Epithelial cell of prostate (primary cell): ENCODE measurements at places on chromosomes 5 and 9.

DNA sequence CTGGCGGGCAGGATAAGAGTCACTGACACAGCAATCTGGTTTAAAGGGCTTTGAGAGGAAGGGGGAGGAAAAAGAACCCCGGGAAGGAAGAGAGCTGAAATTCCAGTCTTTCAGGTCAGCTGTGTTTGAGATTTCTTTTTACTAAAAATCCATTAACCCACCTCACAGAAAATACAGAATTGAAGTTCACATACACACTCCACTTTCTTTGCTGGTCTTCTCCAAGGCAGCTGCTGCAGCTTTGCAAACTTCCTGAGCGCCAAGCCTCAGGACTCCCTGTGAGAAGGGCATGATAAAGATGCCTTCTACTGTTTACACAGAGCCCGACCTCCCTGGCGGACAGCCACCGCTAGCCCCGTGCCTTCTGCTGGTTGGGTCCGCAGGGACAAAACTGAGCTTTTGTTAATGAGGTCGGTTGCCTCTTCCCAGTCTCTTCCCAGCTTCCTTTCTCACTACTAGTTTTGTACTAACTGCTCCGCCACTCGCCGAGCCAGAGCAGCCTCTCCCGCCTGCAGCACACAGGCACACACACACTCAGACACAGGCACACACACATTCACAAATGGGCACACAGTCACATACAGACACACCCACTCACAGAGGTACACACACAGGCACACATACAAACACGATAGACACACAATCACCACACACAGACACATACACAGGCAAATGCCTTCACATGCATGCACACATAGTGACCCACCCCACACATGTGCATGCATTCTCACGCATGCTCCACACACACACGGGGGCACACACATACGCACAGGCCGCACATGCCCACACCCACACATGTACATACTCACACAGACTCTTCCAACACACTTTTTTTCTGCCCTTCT lies at the start of gene FREM1:
TSS of gene FREM1 (minus strand) at position 468 of the 845 bp plus-strand sequence. CDS start 41,451 bp downstream, outside the sequence.
- DNase-seq = no peak

DNA sequence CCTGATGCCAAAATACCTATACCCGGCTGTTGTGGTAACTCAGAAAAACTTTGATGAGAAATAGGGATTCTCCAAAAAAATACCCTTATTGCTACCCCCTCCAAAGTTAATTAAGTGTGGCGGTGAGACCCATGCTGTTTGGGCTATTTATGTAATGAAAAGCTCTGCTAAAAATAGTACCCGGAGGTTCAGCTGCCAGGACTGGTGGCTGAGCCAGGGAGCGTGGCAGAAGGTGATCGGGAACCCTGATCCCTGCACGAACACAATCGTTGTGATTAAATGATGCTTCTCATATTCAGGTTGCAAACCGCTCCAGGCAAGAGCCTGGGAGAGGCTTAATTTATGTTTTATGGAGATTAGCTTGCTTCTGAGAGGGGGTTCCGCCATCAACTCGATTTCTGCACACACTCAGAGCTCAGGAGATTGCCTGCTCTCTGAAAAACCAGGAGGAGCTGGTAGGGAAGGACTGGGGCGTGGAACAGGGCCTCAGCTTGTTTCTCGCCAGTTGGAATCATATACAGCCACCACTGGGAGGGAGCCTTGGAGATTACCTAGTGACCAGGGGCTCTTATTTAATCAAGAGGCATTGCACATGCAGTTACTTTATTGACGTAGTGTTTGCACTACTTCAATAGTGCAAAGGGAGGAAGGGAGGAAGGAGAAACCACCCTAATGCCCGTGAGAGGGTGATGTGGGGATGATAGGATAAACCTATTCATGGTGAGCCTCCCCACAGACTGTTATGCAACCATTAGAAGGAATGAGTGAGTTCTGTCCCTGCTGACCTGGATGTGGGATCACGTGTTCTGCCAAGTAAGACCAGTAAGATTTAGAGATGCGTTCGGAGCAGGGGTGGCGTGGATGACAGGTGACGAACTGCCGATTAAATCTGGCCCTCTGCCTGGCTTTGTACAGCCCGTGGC lies 23.4 kb downstream of the HRH2 start:
- DNase-seq = no peak

GRCh38 chr5:58763390-58763789 lies 180.5 kb downstream of the RAB3C start:
- DNase-seq = no peak

DNA sequence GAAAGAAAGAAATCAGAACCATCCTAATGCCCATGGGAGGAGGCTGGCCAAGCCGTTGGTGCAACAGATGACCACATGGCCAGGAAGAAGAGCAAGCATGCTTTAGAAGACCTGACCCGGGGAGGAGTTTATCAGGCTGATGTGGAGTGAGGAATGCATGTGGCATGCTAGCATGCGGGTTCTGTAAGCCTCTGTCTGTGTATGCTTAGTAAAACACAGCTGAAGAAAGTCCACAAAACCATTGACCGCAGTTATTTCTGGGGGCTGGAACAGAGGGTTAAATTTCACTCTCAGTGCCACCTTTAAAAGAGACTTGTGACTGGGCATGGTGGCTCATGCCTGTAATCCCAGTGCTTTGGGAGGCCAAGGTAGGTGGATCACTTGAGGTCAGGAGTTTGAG lies 19.1 kb downstream of the GFI1B start:
- no peak for DNase-seq

DNA sequence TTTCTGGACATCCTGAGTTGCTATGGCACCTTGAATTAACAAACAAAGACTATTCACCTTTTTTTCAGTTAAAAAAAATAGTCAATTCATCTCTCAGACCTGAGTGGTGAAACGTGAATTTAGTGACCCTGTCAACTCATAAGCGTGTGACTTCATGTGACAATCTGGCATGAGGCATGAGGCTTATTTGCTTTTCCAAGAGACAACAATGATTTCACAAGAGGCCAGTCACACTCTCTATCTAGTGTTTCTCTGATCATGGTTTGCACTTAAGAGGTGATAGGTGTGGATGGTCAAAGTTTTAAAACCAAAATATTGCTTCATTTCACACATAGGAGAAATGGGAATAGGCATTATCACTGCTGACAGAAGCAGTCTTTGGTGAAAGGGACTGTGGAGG lies 559.6 kb upstream of the ACO1 start:
- DNase-seq = no peak

DNA sequence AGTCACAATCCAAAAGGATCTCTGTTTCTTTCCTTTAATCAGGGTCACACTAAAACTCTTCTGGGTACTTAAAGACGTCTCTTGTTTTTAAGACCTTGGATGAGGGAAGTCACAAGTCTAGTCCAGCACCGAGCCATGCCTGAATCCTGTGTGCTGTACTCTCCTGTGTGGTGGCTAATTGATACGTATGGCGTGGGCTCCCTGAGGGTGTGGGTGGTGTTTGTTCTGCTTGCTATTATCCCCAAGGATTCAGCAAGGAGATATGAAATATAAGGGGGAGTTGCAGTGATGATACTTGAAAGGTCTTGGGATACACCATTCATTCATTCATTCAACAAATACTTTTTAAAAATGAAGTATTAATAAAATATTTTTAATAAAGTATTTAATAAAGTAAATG lies 128.3 kb downstream of the ARHGEF28 start:
- DNase-seq = no peak

GRCh38 chr9:17509701-17510100 lies 69.2 kb upstream of the SH3GL2 start:
- no peak for DNase-seq

GRCh38 chr9:91953718-91954117 lies 3.7 kb upstream of the ROR2 start:
- DNase-seq = no peak

DNA sequence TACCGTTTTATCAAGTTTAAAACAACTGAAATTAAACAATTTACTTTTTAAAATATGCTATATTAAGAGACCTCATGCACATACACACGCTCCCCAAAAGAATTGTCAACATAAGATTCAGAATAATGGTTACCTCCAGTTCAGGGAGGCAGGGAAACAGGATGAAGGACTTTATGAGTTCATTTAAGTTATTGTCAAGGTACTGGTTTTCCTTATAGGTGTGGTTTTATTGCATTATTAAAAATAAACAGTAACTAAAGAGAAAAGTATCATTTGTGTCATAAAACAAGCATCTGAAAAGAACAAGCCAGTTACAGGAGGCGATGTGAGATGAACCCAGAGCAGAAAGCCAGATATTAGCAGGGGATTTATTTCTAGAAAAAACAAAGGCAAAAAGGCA lies 2376.7 kb downstream of the MAT2B start:
- DNase-seq = no peak

GRCh38 chr9:85420750-85421149 lies 321.0 kb downstream of the AGTPBP1 start:
- no peak for DNase-seq

GRCh38 chr5:79011219-79011836 lies 26.2 kb upstream of the ARSB start:
- DNase-seq = no peak

DNA sequence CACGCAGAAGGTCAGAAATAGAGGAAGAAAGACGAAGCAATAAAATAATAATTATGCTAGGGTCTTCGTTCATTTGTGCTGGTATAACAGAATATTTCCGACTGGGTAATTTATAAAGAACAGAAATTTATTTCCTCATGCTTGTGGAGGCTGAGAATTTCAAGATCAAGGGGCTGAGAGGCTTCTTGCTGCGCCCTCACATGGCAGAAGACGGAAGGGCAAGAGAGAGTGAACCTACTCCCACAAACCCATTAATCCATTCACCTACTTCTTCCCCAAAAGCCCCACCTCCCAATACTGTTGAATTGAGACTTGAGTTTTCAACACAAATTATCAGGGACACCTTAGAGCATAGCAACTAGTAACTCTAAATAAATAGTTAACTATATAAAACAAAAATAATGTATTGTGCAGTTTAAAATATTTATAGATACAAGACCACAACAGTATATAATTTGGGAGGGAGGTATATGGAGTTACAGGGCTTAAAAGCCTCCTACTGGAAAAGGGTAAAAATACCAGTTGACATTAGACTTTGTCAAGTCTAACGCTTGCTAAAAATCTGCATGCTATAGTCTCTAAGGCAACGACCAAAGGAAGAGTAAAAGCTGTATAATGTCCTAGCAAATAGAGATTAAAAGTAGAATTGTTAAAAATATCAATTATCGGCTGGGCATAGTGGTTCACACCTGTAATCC lies 40.3 kb upstream of the NAA35 start:
- DNase-seq = peak; percentile 2

DNA sequence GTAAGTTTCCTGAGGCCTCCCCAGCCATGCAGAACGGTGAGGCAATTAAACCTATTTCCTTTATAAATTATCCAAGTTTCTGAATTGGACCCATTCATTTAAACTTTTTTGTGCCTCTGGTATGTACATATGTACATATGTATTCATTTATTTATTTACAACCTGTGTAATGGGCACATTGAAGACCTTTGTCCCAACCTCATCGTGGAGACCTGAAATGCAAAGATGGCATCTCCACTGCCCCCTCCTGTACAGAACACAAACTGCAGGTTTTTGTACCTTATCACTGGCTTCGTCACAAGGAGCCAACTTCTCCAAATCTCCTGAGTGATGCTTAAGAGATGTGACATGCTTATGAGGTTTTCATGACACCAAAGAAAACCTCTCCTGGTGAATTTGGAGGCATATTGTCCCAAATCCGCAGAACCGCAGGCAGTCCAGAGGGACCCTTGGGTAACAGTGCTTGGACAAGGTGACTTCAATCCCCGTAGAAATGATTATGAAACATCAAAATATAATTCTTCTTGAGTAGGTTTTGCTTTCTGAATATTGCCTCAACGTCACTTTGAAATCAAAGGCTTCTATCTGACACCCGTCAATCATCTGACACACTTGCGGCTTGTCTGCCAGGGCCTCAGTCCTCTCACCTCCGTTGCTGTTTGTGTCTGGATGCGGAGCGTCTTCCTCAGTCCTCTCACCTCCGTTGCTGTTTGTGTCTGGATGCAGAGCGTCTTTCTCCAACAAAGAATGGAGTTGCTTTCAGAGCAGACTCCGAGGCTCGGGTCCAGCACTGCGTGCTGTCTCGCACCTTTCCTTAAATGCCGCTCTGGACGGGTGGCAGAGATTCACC lies 135.0 kb upstream of the IRX4 start:
- DNase-seq = no peak

DNA sequence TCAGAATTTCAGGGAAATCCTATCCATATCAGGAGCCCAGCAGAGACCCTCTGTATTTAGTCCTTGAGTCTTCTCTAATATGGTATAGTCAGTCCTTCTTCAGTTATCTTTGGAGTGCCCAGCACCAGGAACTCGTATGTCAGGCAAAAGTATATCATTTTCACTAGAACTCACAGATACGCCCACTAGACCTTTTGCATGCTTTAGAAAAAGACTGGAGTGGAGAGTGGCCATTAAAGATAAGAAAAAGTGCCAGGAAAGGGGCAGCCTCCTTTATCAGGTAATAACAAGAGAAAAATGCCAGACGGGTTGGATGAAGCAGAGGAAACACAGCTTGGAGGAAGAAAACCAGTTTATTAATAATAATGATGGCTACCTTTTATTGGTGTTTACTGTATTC lies 63.5 kb downstream of the GPR21 start:
- DNase-seq = no peak

DNA sequence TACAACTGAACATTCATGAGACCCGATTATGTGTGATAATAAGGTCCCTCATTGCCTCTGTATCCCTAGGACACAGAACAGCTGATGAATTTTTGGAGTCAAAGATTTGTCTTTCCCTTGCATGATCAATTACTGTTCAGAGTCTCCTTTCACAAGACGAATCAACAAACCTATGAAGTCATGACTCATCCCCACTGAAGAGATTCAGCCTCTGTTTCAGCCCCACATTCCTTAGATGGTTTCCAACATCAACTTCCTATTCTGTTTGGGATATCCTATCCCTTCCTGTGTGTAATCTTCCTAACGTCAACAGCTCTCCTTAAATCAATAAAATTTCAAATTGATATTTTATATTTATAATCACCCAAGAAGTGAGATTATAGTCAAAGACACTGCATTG lies 199.0 kb downstream of the DNAH5 start:
- DNase-seq = peak; percentile 18

DNA sequence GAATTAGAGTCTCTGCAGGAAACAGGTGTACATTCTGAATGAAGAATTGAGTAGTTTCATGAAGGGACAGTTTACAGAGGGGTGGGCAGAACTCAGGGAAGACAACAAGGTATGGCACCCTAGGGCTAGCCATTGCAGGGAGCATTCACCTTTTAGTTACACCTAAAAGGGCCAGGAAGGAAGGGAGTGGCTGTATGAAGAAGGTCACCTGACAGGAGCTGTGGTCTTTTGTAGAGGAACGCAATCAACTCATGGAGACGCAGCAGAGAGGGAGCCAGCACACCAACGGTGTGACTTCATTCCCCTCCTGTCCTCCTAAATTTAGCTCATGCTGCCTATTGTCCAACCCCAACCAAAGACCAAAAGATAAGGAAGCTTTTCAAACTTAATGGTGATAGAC lies 12.7 kb upstream of the ZCCHC7 start:
- no peak for DNase-seq

DNA sequence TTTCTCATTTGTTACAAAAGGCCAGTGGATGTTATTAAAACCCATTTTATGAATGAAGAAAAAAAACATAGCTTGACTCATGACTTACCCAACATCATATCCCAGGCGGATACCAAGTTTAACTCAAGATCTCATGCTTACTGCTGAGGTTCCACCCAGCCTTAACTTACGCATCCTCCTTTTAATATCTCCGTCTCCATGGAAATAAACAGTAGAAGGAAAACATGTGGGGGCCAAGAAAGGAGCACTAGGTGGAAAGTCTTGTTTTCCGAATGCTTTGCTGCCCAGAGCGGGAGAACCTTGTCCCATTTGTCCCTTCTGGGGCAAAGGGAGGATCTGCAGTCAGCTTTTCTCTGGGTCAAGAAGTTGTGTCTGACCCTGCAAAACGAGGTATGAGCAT lies 44.1 kb downstream of the ANGPTL2 start:
- DNase-seq = no peak

- DNase-seq = no peak
These were observed 979.2 kb upstream of the WWC1 start for GRCh38 chr5:167312225-167312624.
